Spinal cord (tissue), 10 donors: ENCODE measurements at places on chromosomes 7 and 10.

GRCh38 chr10:99814143-99814542, 31.7 kb downstream of the ABCC2 start:
- DNase-seq = no peak

DNA sequence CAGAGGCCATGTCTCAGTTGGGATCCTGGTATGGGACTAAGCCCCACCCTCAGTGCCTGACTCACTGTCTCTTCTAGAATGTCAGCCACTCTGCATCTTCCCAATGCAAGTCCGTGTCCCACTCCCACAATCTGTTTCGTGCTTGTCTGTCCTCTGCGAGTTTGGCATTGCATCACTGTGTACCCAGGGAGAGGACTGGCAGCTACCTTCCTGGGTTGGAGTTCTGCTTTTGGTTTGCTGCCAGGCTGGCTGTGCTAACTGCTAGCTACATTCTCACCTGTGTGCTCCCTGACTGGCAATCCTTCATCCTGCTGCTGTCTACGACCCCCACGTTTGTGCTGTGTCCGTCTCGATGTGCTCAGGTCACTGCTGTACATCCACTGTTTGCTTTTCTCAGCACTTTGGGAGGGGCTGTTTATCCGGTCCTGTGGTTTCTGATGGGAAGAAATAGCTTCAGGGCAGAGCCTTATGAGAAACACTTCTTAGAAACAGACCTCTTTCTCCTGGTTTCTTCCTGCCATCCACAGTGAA, 56.0 kb upstream of the GLI3 start:
- peak; percentile 17 for DNase-seq

DNA sequence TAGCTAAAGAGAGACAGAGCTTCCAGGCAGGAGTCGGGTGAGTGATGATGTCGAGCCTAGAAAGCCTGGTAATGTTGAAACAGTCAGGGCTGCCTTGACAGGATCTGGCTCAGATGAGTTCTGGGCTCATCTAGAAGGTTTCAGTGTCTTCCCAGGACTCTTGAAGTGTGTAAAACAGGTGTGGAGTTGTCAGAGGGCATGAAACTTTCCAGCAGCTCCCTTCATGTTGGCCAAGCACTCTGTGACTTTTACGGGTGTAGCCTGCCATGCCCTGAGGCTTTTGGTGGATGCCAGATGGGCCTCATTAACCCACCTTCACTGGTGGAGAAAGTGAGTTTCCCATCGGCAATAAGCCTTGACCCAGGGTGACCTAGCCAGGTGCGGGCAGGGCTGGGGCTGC, 66.4 kb upstream of the PDCD4 start:
- no peak for DNase-seq

GRCh38 chr10:68231817-68232251, at the start of gene ATOH7:
TSS of gene ATOH7 (minus strand) at chr10:68232113. CDS start at chr10:68231677, 436 bp downstream.
- no peak for DNase-seq

GRCh38 chr7:82559193-82559805, 115.7 kb upstream of the CACNA2D1 start:
- no peak for DNase-seq

DNA sequence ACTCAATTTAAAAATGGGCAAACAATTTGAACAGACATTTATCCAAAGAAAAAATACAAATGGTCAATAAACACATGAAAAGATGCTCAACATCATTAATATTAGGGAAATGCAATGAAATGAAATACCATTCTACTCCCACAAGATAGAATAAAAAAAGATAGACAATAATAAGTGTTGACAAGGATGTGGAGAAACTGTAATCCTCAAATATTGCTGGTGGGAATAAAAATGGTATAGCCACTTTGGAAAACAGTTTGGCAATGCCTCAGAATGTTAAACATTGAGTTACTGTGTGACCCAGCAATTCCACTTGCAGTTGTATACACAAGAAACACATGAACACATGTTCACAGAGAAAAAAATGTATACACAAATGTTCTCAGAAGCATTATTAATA, 197.6 kb downstream of the RELN start:
- no peak for DNase-seq

DNA sequence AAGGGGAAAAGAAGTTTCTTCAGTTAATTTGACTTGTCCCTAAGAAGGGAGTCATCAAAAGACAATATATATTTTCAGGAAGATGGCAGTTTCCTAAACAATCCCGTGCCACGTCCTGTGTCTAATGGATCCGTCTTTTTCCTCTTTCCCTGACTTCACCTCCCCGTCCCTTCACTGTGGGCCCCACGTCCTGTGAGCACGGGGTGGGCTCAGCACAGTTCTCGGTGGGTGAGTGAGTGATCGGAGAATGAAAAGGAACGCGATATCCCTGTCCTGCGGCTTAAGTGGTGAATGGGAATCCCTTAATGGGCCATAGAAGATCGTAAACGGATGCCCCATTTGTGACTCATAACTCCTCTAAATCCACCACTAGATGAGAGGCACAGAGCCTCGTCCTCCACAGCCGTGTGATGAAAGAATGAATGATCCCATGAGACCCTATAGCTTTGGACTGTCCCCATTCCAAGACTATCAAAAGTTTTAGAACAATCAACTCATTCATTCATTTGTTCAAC, 63.5 kb upstream of the PITRM1 start:
- no peak for DNase-seq

- DNase-seq = no peak
Measured at GRCh38 chr7:101536232-101536631, 92.9 kb downstream of the MYL10 start.

DNA sequence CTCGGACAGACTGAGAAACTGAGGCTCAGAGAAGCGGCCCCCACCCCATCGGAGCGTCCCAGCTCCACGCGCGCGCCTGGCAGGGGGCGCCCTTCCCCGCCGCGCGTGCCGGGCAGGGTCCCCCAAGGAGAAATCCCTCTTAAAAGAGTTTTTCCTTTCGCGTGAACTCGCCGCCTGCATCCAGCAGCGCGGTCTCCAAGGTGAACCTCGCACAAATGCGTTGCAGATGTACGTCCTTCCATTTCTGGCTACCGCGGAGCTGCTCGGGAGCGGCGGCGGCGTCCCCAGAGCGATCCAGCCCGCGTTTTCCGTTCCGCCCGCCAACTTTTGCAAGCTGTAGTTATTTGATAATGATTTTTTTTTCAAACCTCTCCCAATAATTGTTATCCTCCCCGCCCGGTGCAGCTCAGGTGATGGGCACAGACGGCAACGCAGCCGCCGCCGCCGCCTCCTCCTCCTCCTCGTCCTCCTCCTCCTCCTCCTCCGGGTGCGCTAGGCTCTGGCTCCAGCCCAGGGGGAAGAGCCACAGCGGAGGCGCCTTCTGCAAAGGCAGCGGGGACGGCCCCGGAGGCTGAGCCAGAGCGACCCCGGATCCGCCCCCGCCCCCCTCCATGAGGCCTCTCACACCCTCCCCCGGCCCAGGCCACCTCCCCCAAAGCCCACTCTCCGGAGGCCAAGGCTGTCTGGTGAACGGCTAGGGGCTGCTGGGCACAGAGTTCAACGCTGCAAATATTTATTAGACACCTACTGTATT, 74.0 kb upstream of the CUX1 start:
- peak; percentile 84 for DNase-seq

DNA sequence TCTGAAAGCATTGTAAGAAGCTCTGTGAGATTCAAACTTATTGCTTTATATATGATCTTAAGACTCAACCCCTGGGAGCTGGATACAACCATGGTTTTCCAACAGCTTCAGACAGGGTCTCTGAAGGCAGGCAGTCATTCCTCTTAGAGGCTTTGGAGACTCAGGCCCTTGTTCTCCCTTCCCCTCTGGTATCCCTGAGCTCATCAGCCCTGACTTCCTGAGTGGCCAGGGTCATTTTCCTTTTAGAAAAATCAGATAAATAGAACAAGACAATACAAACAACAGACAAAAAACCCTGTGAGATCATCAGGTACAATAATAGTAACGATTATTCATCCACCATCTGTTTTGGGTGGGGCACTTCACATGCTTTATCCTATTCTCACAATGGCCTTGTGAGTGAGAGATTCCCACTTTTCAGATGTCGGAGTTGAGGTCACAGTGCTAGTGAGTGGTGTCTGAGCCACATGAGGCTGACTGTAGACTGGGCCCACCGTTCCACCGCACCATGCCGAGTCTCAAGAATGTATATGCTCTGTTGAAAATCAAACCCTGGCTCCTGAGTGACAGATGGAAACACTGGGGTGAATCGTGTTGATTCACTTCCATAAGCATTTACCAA, 144.2 kb downstream of the CXCL12 start:
- no peak for DNase-seq

DNA sequence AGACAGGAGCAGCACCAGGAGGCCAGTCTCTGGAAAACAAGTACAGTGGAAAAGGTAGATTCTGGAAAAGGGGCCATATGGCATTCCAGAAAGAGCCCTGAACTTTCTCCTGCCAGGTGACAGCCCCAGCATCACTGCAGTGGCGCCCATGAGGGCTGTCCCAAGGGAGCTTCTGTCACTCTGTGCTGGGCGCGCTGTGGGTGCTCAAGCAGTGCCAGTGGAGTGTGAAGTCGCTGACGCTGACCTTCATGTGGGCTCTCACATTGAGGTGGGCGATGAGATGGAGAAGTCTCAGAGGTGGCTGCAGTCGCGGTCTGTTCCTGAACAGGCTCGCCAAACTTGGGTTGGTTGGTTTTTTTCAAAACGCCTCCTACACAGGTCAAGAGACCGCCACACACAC, 38.2 kb downstream of the FKBP6 start:
- DNase-seq = no peak
